ENCODE measurements at places on chromosomes 1 and 21.
A peak's percentile ranks its signal among the peaks of the same experiment; 100 is the strongest.

- DNase-seq: no peak
Measured at GRCh38 chr21:39675993-39676661, 63.4 kb downstream of the B3GALT5 start.

DNA sequence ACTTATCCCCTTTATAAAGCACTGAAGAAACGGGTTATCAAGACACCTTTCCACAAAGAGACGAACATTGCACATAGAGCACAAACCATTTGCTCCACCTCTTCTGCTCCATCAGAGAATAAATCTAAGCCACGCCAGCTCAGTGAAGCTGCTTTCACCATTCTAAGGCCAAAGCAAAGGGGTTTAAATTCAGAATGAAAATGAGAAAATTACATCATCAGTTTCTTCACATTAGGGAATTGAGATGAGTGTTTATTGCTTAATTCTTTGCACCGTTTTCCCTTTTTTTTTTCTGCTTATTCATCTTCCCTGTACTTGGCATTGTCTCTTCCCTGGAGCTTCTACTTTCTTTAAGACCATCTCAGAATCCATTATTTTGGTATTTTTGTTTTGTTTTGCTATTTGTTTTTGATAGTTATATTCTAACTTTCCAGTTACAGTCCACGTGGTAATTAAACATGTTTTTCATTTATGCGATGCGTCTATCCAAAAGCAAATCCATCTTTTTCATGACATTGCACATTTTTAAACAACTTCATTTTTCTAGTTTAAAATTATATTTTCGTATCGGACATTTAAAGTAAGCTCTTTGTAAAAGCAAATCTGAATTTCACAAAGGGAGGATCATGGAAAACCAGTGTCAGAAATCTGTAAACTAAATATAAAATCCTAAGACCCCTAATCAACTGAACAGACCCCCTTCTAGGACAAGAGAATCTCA is 1.9 kb upstream of the OR2T34 start:
- no peak for DNase-seq

DNA sequence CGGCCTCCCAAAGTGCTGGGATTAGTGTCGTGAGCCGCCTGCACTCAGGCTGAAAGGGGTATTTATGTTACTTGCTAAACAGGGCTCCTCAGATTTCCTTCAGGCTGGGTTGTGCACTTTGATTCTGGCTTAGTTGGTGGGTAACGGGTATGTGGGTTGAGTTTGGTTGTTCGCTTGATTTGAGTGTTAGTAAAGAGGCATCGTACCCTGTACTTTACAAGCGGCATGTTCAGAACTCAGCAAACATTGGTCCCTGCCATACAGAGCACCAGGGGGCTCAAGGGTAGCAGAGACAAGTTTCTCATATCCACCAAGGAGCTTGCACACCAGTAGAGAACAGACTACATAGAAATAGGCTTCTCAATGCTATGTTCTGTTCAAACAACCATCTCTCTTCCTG is 147.8 kb downstream of the PGBD5 start:
- DNase-seq: no peak

DNA sequence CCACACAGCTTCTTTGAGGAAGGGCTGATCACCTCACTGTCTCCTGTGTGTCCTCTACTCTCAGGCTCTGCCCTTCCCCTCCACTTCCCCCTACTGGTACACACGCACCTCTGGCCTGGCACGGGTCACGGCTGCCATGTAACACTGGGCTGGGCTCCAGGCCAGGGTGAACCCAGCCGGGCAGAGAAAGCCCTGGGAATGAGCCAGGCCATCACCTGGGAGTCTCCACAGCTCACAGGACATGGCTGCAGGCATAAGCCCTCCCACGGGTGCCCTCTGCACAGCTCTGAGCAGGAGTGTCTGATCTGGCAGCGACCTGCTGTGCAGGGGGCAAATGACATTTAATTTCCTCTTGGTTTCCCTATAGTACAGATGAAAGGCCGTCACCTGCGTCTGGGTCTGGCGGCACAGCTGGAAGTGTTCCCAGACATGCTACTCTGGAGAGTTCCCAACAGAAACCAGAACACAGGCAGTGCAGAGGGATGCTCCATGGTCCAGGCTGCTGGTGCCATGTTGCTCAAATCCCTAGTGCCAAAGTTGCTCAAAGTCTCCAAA is 61.2 kb downstream of the ERI3 start:
- no peak for DNase-seq

DNA sequence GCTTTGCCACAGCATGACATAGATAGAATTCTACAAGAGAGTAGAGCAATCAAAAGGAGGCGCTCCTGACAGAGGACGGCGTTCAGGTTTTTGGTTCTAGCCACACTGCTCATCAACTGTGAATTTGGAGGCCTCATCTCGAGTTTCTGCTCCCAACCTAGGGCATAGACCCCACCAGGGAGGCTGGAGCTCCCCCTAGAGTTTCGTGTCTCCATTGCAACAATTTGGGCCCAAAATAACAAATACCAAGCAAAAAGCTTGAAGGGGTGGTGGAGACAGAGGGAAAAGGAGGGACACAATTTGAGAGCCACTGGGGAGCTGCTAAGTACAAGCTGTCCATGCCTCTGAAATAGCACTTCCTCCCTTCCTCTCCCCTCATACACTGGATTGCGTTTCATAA is 297.0 kb downstream of the GPATCH2 start:
- no peak for DNase-seq

- no peak for DNase-seq
Measured at GRCh38 chr1:201222125-201222524, 31.5 kb downstream of the IGFN1 start.

DNA sequence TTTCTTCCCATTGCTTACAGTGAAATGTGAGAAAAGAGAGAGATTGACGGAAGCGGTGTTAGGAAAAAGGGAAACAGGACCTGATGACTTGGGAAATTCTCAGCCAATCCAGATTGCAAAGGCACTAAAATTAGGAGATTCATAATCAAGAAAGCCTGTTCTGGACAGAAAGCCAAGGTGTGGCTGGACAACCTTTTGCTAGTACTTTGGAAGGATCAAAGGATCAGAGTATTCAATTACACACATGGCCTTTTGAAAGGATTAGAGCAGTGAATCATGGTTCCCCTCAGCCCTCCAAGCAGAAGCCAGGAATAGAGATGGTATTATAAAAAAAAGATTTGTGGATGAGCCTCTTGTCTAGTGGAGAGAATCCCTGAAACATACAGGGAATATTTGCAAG is 669.8 kb upstream of the ADAMTS5 start:
- no peak for DNase-seq

DNA sequence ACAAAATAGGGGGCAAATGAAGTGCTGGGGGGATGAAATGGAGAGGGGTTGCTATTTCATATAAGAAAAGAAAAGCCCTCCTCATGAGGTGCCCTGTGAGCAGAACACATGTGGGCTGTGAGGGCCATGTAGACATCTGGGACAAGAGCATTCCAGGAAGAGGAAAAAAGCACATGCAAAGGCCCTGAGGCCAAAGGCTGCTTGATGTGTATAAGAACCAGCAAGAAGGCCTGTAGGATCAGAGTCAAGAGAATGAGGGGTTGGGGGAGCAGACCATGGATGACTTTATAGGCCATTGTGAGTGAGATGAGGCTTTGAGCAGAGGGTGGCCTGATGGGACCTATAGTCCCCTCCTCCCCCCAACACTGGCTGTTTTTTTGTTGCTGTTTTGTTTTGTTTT is 7.7 kb upstream of the RAB4A start:
- DNase-seq: no peak

DNA sequence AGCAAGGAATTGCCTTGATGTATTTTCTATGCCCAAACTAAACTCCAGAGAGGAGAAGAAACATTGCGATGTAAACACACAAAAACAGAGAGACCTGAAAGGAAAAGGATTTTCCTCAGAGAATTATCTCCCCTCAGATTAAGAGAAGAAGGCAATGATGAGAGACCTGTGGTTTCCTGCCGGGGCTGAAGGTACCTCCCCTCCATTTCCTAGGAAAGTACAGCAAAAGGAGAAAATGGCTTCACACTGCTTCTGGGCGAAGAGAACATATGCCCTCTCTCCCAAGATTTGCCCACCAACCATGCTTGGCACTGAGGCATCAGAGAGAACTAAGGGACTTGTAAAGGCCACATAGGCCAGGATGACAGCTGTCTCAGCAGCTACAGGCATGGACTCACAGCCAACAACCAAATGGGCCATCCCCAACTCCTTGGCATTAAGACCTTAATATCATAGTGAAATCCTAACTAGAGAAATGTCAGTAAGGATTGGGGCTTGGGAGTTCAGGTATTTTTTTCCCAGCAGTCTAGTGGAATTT is 523.0 kb downstream of the PTPRC start:
- DNase-seq: no peak

- peak; percentile 54 for DNase-seq
Measured at GRCh38 chr1:167121375-167122120, 27.7 kb downstream of the STYXL2 start.

DNA sequence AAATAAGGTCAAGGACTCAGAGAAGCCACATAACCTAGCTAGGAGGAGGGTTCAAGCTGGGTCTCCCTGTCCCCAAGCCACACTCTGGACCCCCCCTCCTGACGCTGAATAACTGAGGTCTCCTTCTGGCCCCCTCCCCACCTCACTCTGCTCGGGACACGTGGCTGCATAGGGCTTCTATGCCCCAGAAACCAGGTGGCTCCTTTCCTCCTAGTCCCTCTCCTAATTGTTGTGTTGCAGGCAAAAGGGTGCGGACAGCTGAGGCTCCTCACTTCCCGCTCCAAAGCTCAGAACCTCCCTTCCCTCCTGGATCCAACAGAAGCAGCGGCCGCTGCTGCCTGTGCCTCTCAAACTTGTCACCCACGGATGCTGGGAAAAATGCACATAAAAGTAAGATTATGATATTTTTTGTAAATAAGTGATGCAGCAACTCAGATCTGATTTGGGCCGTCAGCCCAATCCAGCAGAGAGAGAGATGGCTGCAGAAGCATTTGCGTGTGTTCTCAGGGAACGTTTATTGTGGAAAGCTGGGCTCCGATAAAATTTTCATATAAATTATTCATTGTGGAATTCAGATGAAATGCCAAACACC is 40.8 kb upstream of the C1orf174 start:
- DNase-seq: no peak

- DNase-seq: no peak
Measured at GRCh38 chr1:61936839-61937238, 194.6 kb downstream of the PATJ start.

DNA sequence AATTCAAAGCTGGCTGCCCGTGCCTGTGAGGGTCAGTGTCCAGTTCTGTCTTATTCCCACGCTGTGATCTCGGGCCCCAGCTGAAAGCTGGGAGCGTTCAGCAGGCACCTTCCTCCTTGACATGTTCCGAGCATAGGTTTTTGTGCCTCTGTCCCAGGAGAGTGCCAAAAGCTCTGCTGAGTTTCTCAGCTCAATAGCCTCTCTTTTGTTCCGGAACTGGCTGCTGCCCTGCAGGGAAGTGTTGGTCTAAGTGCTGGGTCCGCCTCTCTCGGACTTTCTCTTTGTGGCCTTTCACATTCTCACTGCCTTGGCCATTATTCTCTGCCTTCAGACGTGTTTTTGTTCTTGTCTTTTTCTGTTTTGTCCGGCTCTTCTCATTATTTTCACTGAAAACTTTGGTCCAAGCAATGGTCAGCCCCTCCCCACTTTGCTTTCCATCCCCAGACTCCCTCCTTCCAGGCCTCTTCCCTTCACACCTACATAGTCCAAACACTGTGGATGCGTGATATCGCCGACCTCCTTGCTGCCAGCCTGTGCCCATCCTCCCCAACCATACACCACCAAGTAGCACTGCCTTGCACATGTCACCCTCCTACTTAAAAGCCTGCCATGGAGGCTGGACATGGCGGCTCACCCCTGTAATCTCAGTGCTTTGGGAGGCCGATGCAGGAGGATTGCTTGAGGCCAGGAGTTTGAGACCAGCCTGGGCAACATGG is 233.8 kb downstream of the RHOU start:
- no peak for DNase-seq

- DNase-seq: no peak
Measured at GRCh38 chr1:61873994-61874393, 131.7 kb downstream of the PATJ start.

- DNase-seq: no peak
Measured at GRCh38 chr1:244393604-244394176, 58.0 kb downstream of the ADSS2 start.

DNA sequence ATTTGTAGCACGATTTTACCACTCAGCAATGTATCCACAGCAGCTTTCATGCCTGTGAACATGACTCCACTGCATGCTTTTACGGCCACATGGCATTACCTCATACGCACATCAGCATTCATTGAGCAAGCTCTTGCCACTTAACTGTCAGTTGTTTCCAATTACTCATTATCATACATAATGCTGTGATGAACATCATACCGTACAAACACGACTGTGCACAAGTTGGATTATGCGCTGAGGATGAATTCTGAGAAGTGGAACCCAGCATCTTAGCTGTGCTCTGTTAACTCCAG is 9.6 kb downstream of the UMODL1 start:
- no peak for DNase-seq

- DNase-seq: no peak
Measured at GRCh38 chr21:36436829-36437744, 42.8 kb downstream of the CLDN14 start.

GRCh38 chr1:118159569-118159968 is 25.5 kb downstream of the SPAG17 start:
- no peak for DNase-seq

DNA sequence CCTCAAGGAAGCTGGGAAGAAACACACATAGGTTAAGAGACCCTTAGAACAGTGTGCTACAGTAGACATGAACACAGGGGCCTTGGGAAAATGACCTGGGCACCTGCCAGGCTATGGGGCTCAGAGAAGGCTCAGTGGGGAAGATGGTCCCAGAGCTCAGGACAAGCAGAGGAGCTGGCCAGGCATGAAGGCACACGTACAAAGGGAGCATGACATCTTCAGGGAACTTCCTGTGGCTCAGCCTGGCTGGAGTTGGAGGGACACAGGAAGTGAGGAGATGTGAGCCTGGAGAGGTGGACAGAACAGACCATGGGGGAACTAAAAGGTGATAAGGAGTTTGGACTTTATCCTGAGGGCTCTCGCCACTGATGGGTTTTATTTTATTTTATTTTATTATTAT is 3.8 kb upstream of the SLC50A1 start:
- no peak for DNase-seq

DNA sequence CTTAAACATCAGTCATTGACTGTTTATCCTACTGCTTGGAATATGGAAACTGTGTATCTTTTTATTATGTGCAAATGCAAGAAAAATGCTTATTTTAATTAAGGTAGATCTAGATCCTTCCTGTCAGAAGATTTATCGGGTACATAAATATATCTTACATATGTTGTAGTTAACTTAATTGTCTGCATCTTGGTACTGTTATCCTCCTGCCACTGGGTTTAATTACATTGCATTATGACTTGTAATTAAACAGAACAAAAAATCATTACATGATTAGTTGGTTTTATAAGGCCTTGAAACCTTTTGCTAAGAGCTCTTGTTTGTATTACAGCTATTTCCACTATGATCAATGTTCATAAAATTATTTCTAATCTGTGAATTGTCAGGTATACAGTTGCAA is 211.2 kb downstream of the PTGER3 start:
- DNase-seq: no peak

- DNase-seq: no peak
Measured at GRCh38 chr1:169529068-169529642, 43.4 kb upstream of the SLC19A2 start.

- no peak for DNase-seq
Measured at GRCh38 chr1:184480736-184481135, 93.9 kb downstream of the C1orf21 start.

Data from cerebellar nuclear complex (tissue), 1 donor.